ENCODE measurements at places on chromosomes 16 and 17.
A peak's percentile ranks its signal among the peaks of the same experiment; 100 is the strongest.

DNA sequence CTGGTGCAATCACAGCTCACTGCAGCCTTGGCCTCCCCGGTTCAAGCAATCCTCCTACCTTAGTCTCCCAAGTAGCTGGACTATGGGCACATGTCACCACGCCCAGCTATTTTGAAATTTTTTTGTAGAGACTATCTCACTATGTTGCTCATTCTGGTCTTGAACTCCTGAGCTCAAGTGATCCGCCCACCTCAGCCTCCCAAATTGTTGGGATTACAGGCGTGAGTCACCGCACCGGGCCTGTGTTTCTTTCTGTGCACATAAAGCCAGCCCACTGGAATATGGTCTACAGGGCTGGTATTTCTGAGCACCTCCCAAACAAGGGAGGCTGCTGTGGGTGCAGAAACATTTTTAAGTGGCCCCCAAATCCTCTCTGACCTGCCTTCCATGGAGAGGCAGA lies 8.4 kb downstream of the TMEM95 start:
- no peak for DNase-seq

DNA sequence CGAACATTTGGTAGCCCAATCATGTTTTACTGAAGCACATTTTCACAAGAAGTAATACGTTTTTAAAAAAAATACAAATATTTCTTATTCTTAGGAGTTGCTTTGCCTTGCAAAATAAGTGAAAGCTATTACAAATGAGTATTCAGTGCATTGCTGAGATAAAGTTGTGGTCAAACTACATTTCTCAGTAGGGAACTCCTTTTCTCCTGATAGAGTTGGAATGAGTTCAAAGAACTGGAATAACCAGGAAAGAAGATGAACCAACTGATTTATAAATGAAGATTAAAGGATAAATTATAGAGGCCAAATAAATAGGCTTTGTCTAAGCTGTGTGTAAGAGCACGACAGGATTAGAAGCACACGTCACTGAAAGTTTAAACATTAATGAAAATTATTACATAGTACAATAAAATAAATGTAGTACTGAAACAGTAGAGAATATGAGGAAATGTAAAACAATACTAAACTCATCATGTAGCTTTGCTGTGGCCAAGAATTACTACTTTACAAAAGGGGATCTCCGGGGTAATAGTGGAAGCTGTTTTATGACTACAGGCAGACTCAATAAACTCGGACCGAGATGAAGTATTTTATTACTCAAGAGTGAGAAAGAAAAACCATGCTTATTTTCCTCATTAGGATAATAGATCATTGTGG lies 73.6 kb downstream of the KCNJ2 start:
- DNase-seq, result no peak

DNA sequence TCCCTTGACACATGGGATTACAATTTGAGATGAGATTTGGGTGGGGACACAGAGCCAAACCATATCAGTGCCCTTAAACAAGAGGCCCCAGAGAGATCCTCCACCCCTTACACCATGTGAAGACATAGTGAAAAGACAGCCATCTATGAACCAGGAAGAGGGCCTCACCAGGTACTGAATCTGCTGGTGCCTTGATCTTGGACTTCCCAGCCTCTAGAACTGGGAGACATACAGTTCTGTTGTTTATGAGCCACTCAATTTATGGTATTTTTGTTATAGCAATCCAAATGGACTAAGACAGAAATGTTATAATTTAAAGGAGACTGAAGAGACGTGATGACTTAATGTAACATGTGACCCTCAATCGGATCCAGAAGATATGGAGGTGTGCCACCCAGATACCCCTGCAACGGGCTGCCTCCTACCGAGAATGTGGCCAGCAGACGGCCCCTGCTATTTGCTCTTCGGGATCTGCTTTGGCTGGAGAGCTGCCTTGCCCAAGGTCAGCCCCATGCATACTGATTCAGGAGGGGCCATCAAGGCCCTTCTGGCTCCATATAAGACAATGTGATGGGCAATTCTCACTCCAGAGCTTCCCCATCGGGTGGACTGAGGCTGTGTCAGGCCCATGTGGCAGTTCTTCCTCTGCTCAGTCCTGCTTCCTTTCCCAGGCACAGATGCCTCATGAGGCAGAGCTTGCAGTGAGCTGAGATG lies 80.6 kb downstream of the NETO2 start:
- DNase-seq, result no peak

GRCh38 chr17:7393613-7394451 lies 493 bp downstream of the PLSCR3 start:
- peak; percentile 48 for DNase-seq

DNA sequence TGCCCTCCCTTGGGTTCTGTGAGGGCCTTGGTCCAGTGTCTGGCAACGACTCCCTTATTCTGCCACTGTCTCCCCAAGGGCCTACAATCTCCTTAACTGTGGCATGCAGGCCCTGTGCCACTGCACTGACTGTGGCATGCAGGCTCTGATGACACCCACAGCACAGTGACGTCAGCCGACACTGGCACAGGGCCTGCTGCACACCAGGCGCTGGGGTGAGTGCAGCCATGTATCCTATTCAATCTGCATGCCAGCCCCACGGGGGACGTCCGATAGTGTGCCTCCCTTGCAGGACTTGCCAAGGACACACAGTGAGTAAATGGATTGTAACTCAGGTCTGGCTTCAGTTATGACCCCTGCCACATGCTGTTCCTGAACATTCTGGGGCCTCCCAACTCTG lies 39.8 kb upstream of the RASD1 start:
- no peak for DNase-seq

GRCh38 chr17:47993964-47994363 lies 23.1 kb downstream of the CDK5RAP3 start:
- no peak for DNase-seq
